ENCODE measurements at places on chromosomes 3 and 15. TPM values are rescaled to one million over a fixed set of nuclear protein-coding genes. Genes with fewer than 3 reads are reported as not detected.

CKMT1B gene
- total RNA-seq: 50.7 TPM

CASR gene
- not detected for total RNA-seq

COL6A5 gene
- 0.16 TPM for total RNA-seq

ITIH1 gene
- 0.12 TPM for total RNA-seq

ROBO1 gene
- total RNA-seq: 52.4 TPM

PLA2G4F gene
- total RNA-seq: 34.9 TPM

VPS18 gene
- 10.9 TPM for total RNA-seq

CPNE4 gene
- 0.04 TPM for total RNA-seq
